Esophagus muscularis mucosa (tissue), 4 donors: ENCODE measurements at places on chromosomes 5 and 9.
A peak's percentile ranks its signal among the peaks of the same experiment; 100 is the strongest.

DNA sequence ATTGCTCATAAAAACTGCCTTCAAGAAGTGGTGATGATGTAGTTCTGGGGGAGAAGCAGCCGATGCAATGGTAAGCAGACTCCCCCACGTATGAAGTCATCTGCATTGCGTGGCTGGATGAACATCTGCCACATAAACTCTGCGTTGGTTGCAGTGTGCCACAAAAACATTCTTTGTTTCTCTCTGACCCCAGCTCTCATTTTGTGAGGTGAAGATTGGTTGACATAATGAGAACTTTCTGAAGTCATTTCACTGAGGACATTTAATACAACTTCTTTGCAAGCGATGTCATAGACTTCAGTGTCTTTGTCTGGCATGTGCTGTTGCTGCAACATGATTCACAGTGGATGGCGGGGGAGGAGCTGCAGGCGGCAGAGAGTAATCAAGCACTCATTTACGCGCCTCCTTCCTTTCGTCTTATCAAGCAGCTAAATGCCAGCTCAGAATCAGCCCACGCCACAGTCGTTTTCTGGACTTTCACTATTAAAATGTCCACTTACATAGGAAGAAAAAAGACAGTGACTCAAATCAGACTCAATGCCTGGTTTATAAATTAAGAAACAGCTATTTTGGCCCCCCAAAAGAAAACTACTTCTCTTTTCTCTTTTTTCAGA, 91.5 kb upstream of the NFIL3 start:
- peak; percentile 42 for DNase-seq

- no peak for DNase-seq
These were observed 427.3 kb downstream of the ISL1 start for GRCh38 chr5:51810592-51810991.

DNA sequence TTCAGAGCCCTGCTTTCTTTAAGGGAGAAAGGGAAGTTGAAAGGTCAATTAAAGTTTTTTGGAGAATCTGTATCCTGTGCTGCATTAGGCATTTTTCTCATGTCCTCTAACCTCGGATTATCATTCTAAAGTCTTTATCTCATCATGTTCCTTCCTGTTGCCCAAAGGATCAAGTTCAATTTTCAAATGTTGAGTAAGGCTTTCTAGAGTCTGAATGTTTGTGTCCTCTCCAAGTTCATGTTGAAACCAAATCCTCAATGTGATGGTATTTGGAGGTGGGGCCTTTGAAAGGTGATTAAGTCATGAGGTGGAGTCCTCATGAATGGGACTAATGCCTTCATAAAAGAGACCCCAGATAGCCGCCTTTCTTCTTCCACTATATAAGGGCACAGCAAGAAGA, 20.2 kb upstream of the TNC start:
- no peak for DNase-seq

GRCh38 chr5:168052686-168053085, 238.8 kb upstream of the WWC1 start:
- no peak for DNase-seq

DNA sequence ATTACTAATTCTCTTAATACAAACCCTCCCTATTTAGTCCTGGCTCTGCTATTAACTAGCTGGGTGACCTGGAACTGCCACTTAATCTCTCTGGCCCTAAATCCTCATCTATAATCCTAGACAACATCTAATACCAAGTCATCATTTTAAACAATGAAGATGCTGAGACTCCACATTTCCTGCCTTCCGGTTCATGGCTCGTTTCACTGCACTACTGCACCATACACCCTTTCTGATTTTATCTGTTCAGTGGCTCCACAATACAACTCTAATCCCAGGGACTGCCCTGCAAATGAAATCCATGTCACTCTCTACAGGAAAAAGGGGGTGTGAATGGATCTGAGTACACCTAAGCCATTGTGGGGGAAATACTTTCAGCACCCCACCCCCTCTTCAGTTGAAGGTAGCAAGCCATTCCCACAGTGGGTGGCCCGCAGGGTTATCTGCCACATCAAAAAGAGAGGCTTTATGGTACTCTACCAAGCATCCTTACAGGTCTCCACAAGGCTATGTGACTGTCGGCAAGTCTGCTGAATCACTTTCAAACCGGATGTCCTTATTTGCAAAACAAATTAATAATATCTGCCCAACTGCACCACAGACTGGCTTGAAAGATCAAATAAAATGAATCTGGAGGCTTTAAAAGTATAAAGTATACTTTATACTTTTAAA, 89.5 kb downstream of the EPB41L4A start:
- no peak for DNase-seq

- DNase-seq = no peak
These were observed 63.3 kb downstream of the CARTPT start for GRCh38 chr5:71782393-71782770.

- no peak for DNase-seq
These were observed 714 bp downstream of the SIGMAR1 start for GRCh38 chr9:34636791-34637355.

GRCh38 chr9:107020040-107020530, 157.1 kb downstream of the ZNF462 start:
- DNase-seq = peak; percentile 88

GRCh38 chr5:69048230-69048629, 45.6 kb upstream of the SLC30A5 start:
- DNase-seq = no peak

- no peak for DNase-seq
These were observed 200.1 kb downstream of the EPB41L4A start for GRCh38 chr5:112219000-112219399.

- DNase-seq = no peak
These were observed 16.7 kb upstream of the IQGAP2 start for GRCh38 chr5:76386360-76386759.

DNA sequence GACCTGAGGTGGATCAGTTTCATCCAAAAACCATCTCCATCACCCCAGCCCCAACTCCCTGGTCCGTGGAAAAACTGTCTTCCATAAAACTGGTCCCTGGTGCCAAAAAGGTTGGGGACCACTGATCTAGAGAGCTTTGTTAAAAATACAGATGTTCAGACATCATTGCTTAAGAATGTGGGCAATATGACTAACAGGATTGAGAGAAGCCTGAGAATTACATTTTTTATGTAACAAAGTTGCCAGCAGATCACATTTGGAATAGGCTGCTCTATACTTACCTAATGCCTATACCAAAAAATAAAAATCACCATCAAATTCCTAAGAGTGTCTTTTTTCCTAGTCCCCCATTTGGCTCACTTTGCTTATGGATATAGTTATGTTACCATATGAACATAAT, 143.3 kb downstream of the RAPGEF6 start:
- DNase-seq = no peak

- DNase-seq = peak; percentile 72
These were observed 150.0 kb upstream of the IRX2 start for GRCh38 chr5:2901511-2901910.

GRCh38 chr5:43301653-43302091, 11.5 kb downstream of the HMGCS1 start:
- DNase-seq = no peak

- no peak for DNase-seq
These were observed 3.1 kb upstream of the FCHSD1 start for GRCh38 chr5:141654298-141654697.

DNA sequence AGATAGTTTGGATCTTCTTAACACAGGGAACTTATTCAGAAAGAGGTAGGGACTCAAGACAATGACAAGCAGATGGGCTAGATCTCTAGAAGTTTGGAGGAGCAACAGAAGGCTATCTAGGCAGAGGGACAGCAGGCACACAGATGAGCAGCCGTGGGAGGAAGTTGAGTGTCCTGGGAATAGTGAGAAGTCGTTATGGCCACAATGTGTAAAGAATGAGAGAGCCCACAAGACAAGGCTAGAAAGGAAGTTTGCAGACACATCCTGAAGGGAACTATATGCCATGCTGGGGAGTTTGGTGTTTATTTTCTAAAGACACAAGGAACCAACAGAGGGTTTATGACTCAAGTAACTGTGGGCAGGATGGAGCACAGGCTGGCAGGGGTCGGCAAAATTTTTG, 160.6 kb downstream of the PALM2AKAP2 start:
- DNase-seq = no peak

DNA sequence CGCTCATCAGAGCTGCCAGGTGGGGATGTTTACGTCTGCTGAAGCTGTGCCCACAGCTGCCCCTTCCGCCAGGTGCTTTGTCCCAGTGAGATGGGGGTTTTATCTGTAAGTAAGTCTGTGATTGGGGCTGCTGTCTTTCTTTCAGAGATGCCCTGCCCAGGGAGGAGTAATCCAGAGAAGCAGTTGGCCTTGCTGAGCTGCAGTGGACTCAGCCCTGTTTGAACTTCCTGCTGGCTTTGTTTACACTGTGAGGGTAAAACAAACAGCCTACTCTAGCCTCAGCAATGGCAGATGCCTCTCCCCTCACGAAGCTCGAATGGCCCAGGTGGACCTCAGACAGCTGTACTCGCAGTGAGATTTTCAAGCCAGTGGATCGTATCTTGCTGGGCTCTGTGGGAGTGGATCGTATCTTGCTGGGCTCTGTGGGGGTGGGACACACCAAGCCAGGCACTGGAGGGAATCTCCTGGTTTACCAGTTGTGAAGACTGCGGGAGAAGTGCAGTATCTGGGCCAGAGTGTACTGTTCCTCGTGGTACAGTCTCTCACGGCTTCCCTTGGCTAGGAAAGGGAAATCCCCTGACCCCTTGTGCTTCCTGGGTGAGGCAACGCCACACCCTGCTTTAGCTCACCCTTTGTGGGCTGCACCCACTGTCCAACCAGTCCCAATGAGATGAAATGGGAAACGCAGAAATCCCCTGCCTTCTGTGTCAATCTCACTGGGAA, 530.1 kb upstream of the DMAC1 start:
- DNase-seq = no peak

GRCh38 chr9:133558191-133559126, 24.0 kb downstream of the ADAMTSL2 start:
- DNase-seq = no peak

DNA sequence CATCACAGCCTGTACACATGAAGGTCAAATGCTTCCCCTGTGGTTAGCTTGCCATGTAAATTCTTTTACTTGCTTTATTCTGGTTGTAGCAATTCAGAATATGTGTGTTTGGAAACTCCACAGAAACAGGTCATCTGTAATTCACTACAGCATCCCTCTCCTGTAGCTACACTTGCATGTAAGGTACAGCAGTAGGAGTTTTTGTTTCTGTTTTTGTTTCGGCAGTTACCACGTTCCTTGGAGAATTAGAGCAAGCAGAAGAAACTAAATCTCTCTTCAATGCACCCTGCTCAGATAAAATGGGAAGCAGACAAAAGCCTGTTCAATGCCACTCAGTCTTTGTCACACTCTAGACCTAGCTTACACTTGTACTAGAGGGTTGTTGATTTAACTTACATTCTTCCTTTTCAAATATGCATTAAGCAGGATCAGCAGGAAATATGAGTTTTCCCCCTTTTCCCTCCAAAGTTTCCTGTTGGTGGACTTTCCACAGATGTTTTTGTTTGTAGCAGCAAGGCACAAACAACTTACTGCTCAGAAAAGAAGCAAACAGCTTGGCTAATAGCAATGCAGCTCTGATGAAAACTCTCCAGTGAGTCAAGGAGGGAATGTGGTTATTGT, 80.9 kb downstream of the YIPF5 start:
- no peak for DNase-seq

DNA sequence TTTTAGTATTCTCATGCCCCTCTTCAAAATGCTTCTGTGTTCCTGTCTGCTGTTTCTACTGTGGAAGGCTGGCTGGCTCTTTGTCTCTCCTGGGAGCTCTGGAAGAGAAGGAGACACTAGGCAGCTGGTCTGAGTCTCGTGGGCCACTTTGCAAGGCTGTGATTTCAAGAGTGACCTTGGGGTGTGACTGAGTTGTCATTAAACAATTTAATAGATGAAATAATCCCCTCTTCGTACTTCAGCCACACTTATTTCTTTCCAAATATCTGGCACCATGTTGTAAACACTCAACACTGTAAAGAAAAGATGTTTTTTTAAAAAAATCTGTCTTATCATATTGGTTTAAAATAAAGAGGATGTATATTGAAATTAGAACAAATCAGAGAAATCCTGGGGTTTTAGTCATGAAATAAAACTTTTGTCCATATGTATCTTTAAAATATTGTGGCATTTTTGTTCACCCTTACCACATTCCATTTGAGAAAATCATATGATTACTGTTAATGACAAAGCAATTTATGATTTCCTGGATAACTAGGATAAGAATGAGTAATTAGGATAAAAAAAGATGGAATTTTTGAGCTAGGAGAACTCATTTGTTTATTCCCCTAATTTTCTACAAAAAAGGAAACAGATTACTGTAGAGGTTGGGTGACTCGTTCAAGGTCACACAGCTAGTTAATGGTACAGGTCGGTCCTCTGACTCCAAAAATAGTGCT, 200.8 kb downstream of the MAT2B start:
- no peak for DNase-seq

- no peak for DNase-seq
These were observed 632 bp downstream of the COQ4 start for GRCh38 chr9:128323212-128323730.

DNA sequence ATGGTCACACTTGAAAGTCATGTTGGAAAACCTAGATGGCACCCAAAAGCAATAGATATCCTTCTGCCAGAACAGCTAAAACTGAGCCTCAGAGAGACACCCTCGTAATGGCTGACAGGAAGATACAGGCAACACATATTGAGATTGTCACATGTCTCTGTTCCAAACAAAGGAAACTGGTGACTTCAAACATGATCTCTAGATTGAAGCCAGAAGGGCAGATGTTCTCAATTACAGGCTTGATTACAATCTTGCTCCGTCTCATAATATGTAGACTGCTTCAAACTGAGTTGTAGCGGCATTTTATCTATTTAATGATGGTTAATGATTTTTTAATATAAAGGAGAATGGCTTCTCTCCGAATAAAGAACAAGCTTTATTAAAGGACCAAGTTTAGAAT, 774.3 kb downstream of the KCTD16 start:
- DNase-seq = no peak

- no peak for DNase-seq
These were observed 172.0 kb downstream of the ROR2 start for GRCh38 chr9:91778031-91778430.

- no peak for DNase-seq
These were observed 13.3 kb downstream of the HMMR start for GRCh38 chr5:163473635-163474243.

GRCh38 chr9:102405218-102405867, 589.8 kb upstream of the CYLC2 start:
- DNase-seq = no peak

- no peak for DNase-seq
These were observed 21.8 kb upstream of the ADAMTS19 start for GRCh38 chr5:129438322-129438721.

DNA sequence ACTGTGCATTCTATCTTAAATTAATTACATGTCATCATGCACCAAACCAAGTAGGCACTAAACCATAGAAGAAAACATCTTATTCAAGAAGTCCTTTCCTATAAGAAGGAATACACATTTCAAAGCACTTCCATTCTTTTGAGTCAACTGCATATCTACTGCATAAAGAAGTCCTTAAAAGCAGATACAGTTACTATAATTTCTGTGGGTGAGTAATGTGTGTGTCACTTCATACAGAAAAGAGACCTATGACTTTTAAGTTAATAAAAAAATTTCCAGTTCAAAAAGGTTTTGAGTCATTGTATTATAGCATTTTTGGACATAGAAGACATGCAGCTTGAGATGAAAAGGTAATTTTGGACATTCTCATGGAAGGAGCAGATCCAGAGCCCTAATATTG, 125.0 kb downstream of the DTWD2 start:
- no peak for DNase-seq
